ENCODE measurements at places on chromosomes 11 and 22.

- DNase-seq, result peak; percentile 4
These were observed 63.2 kb downstream of the GRIA4 start for GRCh38 chr11:105673089-105673488.

DNA sequence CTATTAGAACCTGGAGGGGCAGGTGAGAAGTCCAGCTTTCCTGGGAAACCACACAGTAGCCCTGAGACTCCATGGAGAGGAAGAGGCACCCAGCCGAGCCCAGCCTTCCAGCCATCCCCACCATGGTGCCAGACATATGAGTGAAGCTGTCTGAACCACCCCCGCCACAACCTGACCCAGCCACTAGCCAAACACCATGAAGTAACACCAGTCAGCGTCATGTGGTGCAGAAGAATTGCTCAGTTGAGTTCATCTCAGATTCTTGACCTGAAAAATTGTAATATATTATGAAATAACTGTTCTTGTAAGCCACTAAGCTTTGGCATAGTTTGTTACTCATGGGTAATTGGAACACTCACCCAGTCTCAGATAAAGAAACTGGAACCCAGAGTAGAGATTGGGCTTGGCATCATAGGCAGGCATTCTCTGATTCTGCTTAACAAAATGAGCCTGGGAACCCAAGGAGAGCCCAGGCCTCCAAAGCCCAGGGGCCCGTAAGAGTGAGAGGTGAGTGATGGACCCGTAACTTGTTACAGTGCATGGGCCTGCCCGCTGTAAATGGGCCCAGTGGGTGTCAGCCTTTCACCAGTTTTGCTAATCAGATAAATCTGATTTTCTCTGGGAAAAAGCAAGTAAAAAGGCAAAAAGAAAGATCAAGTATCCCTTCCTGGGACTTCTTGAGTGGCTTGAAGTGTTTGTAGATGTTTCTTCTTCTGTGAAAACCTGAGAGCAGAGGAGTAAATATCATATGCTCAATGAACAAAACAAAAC is 305.5 kb downstream of the DDX10 start:
- DNase-seq, result no peak

DNA sequence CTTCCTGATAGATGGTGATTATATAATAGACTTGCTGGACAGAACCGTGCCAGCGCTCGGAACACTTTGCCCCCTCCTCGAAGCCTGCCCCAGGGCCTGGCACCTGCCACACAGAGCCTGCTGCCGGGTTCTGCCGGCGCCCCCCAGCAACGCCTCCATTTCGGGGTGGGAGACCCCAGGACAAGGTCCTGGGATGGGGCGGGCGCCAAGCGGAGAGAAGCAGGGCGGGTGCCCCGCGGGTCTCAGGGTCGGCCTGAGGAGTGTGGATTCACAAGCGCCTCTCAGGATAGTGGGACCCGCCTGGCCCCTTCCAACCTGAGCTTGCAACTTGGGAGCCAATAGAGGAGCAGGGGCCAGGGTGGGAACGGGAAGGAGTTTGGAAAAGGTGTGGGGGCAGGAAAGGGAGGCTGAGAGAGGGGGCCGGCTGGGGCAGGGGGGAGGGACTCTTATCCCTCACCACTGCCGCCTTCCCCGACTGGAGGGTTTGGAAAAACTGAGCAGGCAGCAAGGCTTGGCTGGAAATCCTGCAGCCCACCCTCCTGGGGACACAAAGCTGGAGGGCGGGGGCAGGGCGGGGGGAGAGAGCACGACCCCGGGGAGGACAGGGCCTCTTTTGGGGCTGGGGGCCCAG is 3.3 kb upstream of the BCL9L start:
- no peak for DNase-seq

- DNase-seq, result no peak
These were observed 244.2 kb downstream of the ETS1 start for GRCh38 chr11:128343135-128343514.

DNA sequence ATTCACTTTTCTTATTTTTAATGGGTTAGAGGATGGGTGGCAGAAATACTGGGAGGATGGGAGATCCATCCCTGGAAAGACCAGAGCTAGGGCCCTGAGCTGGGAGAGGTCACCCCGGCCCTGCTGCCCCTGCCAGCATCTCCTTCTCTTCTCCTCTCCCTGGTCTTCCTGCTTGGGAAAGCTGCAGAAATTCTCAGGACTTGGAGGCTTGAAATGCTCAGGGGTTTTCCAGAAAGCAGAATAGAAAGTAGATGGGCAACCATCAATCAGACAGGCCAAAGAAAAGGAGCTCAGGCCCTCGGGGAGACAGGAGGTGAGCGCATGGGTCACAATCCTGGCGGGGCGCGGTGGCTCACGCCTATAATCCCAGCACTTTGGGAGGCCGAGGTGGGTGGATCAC is 1.5 kb downstream of the APOBEC3H start:
- DNase-seq, result no peak

DNA sequence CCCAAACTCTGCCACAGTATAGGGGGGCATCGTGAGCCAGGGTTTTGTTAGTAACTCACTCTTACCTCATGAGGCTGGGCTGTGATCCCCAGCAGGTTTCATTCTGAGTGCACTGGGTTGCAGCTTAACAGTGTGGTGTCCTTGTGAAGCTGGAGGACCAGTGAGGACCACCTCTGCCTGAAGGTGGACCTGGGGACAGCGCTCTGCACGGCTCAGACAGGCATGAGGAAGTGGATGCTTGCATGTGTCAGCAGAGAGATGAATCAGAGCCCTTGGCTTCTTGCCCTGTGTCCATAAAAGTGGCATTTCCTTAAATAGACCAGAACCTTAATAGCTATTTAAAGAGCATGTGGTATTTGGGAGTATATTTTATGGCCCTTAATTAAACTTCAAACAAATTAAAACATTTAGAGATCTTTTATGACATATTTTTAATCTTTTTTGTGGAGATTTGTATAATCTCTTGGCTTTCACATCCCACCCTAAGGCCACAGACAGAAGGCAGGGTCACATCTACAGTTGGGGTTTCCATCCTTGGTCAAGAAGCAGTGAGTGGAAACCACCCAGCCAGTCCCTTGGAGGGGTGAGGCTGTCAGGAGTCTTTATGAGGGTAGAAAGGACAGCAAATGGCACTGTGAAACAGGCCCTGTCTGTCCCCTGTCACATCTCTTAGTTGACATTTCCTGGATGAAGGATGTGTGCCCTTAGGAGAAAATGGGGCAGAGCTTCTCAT is 24.8 kb upstream of the ADORA2A start:
- no peak for DNase-seq

GRCh38 chr11:41579546-41579945 is 120.1 kb upstream of the LRRC4C start:
- DNase-seq, result no peak

DNA sequence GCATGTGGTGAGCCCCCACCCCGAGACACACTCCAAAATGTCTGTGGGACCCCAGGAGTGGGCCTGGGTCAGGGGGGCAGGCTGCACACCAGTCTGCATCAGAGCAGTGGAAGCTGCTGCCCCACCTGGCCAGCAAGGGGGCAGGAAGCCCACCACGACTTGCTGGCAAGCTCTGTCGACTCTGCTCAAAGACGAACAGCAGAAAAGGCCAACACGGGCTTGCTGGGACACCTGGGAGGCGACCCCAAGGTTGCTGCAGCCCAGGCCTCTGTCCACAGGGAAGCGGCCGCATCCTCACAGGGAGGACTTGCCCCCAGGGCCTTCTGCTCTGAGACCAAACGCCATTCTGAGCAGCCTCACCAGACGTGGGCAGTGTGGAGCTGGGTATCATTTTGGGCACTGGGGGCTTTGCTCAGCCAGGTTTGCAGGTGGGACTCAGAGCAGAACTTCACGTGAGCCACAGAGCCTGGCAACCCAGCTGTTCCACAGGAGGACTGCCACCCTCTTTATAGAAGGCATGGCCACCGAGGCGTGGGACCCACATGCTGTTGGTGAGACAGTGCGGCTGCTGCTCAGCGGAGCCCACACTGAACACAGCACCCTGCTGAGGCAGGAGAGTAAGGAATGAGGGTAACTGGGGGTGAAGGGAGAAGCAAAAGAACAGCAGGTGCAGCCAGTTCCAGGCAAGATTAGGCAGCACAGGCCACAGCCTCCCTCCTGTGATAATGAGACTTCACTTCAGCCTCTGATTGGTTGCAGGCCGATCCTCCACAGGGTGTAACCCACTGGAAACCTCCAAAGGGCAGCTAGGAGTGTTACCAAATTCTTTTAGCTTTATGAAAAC is 11.0 kb downstream of the IL17REL start:
- DNase-seq, result no peak

GRCh38 chr11:132601875-132602274 is 930.4 kb downstream of the OPCML start:
- DNase-seq, result no peak

- no peak for DNase-seq
These were observed 21.3 kb downstream of the TRIM44 start for GRCh38 chr11:35683728-35684339.

DNA sequence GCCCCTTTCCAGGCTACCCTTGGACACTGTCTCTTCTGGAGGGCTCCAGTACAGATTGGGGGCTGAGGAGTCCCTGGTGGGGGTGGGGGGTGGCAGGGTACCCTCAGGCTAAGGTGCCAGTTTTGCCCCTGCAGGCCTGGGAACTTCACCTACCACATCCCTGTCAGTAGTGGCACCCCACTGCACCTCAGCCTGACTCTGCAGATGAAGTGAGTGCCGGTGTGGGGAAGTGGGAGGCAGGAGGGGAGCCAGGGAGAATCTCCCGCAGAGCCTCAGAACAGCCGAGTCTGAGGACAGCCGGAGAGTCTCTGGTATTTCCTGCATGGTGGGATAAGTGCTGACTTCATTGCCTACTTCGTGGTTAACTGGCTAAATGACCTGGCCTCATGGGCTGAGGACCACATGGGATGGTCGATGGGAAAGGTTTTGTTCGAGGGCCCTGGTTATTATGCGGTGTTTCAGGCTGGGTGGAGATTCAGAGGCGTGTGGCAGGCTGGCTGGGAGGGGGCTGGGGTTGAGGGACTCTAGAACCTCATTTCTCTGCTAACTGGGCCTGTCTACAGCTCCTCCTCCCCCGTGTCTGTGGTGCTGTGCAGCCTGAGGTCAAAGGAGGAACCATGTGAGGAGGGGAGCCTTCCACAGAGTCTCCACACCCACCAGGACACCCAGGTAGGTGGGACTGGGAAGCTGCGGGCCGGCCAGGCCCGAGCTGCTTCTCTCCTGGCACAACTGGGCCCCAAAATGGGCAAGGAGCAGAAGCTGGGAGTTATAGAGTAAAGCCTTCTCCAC is 8.5 kb downstream of the TMEM258 start:
- no peak for DNase-seq

GRCh38 chr11:46294365-46295309 is 17.2 kb downstream of the CREB3L1 start:
- no peak for DNase-seq

- DNase-seq, result no peak
These were observed 6.1 kb upstream of the STIM1 start for GRCh38 chr11:3849297-3849874.

DNA sequence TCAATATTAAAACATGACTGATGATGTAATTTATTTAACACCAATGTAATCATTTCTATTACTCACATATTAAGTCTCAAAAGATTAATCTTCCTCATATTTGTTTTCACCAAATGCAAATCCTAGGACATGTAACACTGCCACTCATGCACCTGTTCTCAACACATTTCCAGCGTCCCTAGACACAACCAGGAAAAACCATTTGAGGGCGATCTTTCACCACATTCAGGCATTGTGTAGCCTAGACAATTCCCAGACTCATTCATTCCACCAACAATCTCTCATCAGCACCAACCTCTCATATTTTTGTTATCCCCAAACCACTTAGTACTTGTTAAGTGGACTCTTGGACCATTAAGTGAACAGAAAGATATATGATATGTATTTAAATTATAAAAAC is 66.1 kb downstream of the SLC36A4 start:
- DNase-seq, result no peak

- no peak for DNase-seq
These were observed at the start of gene LRP4 for GRCh38 chr11:46918083-46918787. TSS of gene LRP4 (minus strand) at chr11:46918550. CDS start at chr11:46918379, 171 bp downstream.

- no peak for DNase-seq
These were observed 607.9 kb downstream of the BUD13 start for GRCh38 chr11:116164843-116165242.

DNA sequence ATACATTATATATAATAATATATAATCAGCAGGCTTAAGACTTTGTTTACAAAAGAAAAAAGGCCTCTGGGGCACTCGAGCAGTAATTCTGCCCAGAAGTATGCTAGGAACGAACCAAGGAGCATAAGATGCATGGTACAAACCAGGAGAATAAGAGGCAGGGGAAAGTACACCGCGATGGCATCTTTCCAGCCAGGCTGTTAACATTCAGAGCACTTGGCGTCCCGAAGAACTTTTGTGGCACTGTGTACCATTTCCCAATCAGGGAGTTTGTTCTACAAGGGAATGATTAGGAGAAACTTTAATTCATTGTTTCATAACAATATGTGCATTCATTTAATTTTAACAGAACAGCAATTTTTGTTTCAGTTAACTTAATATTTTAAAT is 125.1 kb downstream of the WT1 start:
- DNase-seq, result no peak

DNA sequence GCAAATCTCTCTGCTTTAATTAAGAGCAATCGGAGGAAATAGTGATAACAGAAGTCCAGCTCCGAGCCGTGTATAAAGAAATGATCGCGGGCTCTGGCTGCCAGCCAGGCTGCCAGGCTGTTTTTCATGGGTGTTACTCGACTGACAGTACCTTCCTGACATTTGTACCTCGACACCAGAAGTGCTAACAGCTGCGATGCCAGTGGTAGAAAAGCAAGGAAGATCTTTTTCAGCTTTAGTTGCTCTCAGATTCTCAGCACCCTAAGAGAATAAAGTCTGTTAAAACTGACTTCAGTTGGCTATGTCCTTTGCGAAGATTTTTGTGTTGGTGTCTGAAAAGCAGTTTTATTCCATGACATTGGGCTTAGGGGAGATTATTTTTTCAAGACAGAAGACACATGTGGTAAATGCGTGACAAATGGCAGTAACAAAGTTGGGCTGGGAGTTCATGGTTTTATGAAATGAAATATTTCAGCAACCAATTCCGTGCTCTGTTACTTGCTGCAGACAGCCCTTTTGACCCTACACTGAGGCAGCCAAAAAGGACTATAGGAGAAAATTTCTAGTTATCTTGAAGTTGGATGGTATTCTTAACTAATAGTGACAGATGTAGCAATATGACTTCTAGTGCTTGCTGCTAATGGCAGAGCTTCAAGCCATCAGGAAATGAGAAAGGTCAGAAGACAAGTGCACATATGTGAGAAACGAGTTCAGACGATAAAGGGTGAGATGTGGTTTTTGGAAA is 296.2 kb downstream of the CNTN5 start:
- DNase-seq, result no peak

- DNase-seq, result no peak
These were observed 38.1 kb upstream of the ADA2 start for GRCh38 chr22:17257121-17258001.

DNA sequence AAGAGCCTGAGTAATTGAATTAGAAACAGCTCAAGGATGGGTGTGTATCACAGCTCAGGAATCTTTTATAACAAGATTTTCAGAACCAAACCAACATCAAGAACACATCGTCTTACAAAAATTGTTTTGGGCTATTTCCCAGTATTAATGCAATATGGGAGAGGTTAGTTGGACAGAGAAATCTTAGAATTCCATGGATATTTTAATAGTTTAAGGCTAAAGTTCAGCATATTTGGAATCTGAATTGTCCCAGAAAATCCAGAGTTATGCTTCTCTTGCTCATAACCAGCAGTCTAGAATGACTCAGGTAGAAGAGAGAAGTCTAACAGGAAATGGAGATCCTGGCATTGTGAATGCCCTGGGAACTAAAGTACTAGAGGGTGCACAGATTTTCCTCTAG is 74.6 kb downstream of the ADM start:
- no peak for DNase-seq
